Suppressor macrophage treated with lipopolysaccharide for 4 hours (primary cell): ENCODE measurements at places on chromosomes 11 and 22.

DNA sequence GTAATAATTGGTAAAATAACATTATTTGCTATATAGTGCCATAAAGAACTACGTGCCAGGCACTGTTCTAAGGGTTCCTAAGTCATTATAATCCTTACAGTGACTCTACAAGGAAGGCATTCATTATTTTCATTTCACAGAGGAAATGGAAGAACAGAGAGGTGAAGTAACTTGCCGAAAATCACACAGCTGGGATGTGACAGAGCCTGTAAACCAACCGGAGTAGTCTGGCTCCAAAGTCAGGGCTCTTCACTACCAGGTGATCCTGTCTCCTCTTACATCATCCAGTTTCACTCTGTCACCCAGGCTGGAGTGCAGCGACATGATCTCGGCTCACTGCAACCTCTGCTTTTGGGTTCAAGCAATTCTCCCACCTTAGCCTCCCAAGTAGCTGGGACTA lies 59.2 kb upstream of the RBFOX2 start:
- no peak for DNase-seq

GRCh38 chr11:103904324-103904667 lies 132.1 kb upstream of the DDI1 start:
- DNase-seq: peak; percentile 12

- DNase-seq: no peak
Observed at GRCh38 chr22:48263791-48264351, 1501.4 kb downstream of the TBC1D22A start.

DNA sequence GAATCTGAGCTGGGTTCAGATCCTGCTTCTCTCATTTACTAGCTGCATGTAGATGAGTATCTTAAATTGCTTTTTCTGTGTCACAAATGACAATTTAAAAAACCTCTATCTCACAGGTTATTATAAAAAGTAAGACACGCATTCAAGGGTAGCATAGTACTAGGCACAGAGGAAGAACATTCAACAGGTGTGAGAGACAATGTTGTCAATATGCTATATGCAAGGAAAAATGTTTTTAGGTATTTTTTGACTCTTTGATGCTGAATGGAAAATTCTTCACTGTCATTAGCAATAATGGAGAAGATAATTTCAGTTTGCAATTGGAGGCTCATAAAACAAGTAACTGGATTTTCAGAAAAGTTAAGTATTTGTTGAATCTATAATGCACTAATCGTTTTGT lies 81.6 kb downstream of the PIWIL4 start:
- DNase-seq: no peak

DNA sequence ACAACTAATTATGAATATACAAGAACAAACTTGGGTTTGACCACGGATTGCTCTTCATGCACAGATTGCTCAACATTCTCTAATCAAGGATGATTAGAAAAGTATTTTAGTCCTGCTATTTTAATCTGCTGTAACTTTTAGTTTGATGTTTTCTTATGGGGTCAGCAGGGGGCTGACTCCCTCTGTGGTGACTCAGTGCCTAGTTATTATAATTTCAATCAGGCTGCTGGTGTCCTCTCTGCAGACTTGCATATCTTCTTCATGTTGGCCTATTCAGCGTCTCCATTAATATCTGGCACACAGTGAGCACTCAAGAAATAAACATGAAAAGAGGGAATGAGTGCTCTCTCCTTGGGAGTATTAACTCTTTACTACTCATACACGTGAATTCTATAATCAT lies 223.8 kb upstream of the DDI1 start:
- DNase-seq: no peak

DNA sequence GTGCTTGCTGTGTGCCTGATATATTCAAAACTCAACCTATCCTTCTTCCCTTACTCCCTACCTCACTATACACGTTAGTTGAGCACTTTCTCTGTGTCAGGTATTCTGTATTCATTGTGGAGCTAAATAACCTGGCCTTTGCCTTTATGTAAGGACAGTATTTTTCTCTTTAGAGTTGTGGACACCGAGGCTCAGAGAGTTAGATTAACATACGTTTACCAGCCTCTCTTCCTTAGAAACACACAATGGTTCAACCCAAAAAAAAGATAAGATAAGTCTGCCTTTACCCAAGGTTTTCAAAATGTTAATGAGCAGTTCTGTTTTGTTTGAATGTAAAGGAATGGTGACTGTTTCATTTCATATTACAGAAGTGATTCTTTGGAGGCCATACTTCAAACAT lies 45.0 kb downstream of the CBL start:
- DNase-seq: no peak

- no peak for DNase-seq
Observed at GRCh38 chr22:30868663-30869385, 99.8 kb downstream of the MORC2 start.

GRCh38 chr22:42397332-42398249 lies 34.6 kb downstream of the NFAM1 start:
- DNase-seq: peak; percentile 94

DNA sequence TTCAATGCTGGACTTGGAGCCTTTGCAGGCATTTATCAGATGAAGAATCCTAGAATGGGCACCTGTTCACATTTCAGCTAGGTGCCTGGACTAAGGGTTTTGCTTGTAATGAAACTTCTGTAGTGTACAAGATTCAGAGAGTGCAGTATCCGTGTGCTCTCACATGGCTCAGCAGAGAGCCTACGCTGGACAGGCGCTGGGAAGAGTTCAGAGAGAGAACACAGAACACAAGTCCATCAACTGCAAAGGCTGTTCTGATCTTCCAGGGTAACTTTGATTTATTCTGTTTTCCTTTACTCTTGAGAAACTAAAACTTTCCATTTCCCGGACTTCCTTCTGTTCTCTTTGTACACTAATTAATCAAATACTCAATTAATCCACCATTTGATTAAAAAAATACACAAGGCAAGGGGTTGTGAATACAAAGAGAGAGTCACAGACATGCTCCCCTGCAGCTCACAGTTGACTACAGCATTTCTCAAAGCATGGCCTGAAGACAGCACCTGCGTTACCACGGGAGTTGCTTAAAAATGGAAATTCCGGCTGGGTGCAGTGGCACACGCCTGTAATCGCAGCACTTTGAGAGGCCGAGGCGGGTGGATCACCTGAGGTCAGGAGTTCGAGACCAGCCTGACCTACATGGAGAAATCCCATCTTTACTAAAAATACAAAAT lies 393.7 kb downstream of the LARGE1 start:
- no peak for DNase-seq

GRCh38 chr22:25048659-25049647 lies 96.4 kb downstream of the KIAA1671 start:
- DNase-seq: peak; percentile 79

DNA sequence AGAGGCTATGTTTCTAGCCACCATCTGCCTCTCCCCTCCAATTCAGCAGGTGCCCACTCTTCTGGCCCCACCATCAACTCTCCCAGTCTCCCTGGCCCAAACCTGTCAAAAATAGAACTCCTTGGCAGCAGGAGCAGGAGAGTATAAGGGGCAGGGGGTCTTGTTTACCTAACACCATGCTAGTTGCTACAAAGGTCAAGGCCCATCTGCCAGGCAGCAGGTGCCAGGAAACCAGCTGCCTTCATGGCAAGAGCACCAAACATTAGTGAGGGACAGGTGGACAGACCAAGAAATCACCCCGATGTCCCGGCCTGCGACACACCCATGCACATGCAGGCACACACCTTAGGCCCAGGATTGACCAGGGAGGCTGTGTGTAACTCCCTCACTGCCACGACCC lies 387.9 kb downstream of the BUD13 start:
- DNase-seq: no peak

DNA sequence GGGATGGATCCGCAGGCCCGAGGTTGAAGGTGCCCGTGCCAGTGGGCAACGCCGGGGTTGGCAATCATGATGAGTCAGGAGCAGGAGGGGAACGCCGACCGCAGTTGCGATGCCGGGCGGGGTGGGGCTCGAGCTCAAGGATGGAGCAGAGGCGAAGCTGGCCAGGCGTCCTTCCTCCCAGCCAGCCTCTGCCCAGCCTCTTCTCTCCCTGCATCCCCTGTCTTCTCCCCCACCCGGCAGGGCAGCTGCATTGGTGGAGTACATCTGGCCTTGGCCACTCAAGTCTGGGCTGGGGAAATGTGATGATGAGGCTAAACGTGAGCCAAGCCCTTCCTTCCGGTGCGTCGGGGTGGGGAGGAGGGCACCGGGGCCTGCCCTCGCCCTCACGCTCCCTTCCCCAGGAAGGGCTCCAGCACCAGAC lies 3.9 kb downstream of the IFITM10 start:
- DNase-seq: no peak

DNA sequence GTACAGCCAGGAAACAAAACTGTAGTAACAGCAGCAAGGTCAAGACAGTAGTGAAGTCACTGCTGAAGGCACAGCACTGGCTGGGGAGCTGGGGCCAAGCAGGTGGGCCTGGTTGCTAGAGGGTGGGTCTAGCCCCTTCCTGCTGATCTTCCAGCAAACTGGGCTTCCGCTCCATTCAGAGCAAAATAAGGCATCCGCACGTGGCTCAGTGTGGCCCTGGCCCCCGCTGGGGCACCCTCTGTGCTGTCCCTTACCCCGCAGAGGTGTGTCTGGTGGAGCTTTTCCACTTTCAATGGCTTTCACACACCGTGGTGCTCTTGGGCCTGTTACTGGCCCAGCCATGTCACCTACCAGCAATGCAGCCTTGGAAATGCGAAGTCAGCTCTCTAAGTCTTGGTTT lies 162.4 kb upstream of the B3GAT1 start:
- no peak for DNase-seq

GRCh38 chr11:34825670-34826383 lies 90.4 kb downstream of the APIP start:
- no peak for DNase-seq

DNA sequence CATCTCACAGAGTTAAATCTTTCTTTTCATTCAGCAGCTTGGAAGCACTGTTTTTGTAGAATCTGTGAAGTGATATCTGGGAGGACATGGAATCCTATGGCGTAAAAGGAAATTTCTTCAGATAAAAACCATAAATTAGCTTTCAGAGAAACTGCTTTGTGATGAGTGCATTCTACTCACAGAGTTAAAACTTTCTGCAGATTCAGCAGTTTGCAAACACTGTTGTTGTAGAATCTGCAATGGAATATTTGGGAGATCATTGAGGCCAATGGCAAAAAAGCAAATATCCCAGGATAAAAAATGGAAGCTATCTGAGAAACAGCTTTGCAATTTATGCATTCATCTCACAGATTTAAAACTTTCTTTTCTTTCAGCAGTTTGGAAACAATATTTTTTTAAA lies 180.6 kb downstream of the OR4A47 start:
- no peak for DNase-seq

DNA sequence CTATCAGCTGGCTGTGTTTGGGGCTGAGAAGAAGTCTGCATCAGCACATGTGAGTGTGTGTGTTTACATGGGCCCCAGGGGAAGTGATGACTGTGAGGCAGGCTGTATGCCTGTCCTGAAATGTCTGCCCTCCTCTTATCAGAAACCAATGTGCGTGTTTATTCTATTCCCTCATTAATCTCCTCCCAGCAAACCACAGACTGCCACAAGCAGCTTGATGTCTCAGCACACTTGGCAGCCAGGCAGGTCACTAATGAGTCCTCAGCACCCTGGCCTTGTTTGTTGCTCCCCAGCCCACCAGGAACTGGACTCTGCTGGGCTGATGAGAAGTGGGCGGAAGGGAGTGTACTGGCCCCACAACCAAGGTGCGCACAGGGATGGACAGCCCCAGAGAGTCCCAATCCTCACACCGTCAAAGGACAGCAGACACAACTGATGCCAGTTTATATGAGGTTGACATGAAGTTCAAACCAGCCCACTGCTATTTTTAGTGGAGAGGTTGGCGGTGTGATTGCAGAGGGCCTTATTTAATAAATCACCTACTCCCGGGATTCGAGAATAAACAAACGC lies 225.8 kb downstream of the ETS1 start:
- no peak for DNase-seq

- DNase-seq: no peak
Observed at GRCh38 chr11:73415854-73416615, 39.8 kb downstream of the RELT start.

DNA sequence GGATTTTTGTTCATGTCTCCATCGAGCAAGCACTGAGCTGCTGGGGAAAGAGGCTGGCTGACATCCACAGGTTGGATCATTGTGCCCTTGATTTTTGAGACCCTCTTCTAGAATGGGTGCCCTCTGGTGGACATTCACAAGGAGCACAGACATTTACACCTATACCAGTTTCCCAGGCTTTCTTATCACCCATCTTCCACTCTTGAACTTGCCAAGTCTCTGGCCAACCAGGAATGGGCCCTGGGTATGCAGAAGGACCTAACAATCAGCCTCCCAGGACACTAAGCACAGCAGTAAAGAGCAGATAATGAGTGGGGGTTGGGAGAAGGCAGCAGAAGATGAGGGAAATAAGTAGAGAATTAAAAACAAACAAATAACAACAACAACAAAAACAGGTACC lies 5.7 kb upstream of the INTS4 start:
- peak; percentile 63 for DNase-seq

DNA sequence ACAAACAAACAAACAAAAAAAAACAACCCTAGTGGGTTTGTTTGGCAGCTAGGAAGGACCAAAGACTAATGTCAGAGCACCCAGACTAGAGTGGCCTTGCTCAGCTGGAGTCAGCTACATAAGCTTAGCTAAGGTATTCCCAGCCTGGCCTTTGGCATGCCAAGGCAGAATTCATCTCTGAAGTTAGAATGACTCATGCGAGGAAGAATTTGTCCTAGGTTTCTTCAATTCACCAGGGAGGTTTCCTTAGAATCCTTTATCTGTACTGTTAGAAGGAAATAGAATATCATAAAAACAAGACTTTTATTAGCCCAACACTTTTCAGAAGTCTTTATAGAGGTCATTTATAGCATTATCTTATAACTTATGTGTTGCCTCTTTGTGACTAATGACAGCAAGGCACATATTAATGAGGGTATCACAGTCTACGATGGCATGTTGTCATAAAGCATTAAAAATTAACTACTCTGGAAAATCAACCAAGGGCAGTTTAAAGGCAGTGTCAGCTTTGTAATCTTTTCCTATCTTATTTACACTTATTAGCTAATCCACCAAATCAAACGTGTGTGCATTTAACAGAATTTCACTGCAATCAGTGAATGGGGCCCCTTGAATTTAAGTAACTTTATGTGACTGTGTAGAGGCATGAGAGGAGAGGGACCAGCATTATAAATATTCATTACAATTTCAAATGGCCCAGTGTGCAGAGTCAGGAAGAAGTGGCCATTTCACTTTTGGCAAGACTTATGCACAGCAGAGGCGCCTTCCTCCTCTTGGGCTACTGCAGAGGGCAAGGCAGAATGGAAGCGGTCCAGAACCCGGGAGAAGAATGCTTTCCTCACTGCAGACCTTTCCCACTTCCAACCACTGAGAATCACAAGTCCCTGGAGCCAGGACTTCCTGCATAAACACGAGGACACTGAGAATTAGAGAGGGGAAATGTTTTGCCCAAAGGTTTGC lies 36.3 kb downstream of the SLC5A1 start:
- no peak for DNase-seq

- no peak for DNase-seq
Observed at GRCh38 chr22:21003782-21004181, 1.9 kb upstream of the THAP7 start.
